ENCODE measurements at places on chromosomes 3 and 15. TPM values are rescaled to one million over a fixed set of nuclear protein-coding genes. Genes with fewer than 3 reads are reported as not detected.
A peak's percentile ranks its signal among the peaks of the same experiment; 100 is the strongest.

- DNase-seq = peak; percentile 88
Observed at GRCh38 chr15:25850154-25851111, 12.7 kb downstream of the ATP10A start.

DNA sequence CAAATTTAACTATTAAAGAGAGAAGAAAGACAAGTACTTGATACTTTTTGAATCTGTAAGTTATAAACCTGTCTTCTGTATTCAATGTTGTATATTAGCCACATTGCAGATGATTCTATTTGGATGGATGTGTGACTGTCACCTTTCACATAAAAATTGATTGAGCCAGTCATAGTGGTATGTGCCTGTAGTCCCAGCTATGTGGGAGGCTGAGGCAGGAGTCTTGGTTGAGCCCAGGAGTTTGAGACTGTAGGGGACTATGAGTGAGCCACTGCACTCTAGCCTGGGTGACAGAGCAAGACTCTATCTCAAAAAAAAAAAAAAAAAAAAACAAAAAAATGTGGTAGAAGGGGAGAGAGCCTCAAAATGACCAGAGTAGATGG, 12.3 kb downstream of the CACNA1D start:
- no peak for DNase-seq

- no peak for DNase-seq
Observed at GRCh38 chr3:53077476-53078220, 31.8 kb upstream of the SFMBT1 start.

GRCh38 chr15:89077750-89078149, 10.5 kb upstream of the ABHD2 start:
- DNase-seq = no peak

GRCh38 chr3:90128391-90128790, 1021.0 kb downstream of the EPHA3 start:
- DNase-seq = no peak

DNA sequence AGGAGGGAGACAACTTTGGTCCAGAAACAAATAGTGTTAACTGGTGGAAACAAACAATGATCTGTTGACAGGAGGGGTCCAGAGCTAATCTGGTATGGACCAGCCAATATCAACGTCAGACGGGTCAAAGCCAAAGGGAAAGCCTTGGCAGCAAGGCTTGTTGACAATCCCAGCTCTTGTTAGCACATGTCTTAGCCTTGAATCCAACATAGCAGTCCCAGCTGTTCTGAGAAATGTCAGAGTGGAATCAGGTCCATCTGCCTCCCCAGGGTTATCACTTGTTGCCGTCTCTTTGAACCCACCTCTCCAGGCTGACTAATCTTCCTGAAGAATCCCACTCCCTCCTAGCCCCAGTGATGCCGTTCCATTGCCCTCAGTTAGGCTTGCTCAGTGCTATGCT, 404.6 kb upstream of the MCTP2 start:
- DNase-seq = no peak

GRCh38 chr15:38699633-38700230, 135.1 kb upstream of the RASGRP1 start:
- DNase-seq = peak; percentile 53

DNA sequence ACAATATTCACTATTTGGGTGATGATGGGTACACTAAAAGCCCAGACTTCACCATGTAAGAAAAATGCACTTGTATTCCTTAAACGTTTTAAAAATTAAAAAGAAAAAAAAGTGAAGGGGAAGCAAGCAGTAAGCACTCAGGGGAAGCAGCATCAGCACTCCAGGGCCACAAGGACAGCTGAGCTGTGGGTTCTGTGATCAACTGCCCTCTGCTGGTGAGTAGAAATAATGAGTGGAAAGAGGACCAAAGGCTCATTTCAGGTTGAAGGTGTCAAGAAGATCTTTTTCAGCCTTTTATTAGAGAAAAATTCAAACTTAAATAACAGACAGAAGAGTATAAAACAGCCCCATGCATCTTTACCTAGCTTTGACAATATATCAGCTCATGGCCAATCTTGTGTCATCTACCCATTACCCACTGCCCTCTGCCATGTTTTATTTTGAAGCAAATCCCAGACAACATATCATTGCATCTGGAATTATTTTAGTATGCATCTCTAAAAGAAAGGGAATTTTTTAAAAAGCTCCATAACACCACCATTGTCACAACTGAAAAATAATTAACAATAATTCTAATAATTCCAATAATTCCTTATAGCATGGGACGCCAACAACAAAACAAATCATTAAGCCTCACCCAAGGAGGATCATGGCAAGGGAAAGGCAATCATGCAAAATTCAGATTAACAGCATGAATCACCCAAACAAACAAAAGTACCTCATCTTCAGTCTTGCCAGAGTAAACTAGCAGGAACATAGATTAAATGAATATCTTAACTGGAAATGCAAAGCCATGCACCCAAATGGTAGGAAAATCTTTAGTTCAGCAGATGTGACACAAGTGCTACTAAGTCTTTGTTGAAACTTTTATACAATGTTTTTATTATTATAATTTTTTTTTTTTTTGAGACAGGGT, 42.5 kb downstream of the TAMM41 start:
- DNase-seq = peak; percentile 53

DNA sequence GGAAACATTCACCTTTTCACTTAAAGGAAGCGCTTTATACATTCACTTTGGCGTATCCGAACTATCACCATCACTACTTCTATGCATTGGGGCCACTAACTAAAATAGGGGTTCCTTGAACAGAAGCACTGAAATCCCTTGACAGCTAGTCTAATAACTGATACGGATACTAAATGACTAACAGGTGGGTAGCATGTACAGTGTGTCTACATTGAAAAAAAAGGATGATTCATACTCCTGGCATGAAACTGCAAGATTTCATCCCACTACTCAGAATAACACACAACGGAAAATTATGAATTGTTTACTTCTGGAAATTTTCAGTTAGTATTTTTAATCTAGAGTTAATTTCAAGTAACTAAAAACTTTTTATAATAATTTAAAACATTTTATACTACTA, 96.7 kb downstream of the SMARCC1 start:
- DNase-seq = no peak

DNA sequence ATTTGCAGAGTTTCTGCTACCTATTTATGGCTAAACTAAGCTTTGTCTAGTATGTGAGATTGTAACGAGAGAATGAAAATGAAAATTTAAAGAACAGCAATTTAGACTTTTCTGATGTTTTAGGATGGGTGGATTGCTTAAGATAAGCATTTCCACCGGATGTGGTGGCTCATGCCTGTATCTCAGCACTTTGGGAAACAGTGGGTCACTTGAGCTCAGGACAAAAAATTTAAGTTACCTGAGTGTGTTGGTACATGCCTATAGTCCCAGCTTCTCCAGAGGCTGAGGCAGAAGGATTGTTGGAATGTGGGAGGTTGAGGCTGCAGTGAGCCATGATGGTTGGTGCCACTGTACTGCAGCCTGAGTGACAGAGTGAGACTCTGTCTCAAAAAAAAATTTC, 3.3 kb downstream of the PPP4R2 start:
- DNase-seq = no peak

- no peak for DNase-seq
Observed at GRCh38 chr15:74392451-74392830, 25.0 kb upstream of the CYP11A1 start.

- DNase-seq = no peak
Observed at GRCh38 chr3:151276038-151276686, 2.2 kb downstream of the P2RY14 start.

GRCh38 chr15:47856071-47856470, 138.8 kb downstream of the SEMA6D start:
- no peak for DNase-seq

GRCh38 chr3:146817704-146818103, 212.6 kb upstream of the PLSCR5 start:
- DNase-seq = no peak

- DNase-seq = no peak
Observed at GRCh38 chr3:183031826-183032225, 51.5 kb upstream of the DCUN1D1 start.

DNA sequence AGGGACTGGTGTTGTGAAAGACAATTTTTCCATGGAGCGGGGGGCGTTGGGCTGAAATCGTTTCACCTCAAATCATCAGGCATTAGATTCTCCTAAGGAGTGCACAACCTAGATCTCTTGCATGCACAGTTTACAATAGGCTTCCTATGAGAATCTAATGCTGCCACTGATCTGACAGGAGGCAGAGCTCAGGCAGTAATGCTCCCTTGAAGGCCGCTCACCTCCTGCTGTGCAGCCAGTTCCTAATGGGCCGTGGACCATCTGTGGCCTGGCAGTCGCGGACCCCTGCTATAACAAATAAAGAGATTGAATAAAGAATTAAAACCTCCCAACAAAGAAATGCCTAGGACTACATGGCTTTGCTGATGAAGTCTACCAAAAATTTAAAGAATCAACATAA, 25.3 kb upstream of the ANKRD28 start:
- DNase-seq = no peak

DNA sequence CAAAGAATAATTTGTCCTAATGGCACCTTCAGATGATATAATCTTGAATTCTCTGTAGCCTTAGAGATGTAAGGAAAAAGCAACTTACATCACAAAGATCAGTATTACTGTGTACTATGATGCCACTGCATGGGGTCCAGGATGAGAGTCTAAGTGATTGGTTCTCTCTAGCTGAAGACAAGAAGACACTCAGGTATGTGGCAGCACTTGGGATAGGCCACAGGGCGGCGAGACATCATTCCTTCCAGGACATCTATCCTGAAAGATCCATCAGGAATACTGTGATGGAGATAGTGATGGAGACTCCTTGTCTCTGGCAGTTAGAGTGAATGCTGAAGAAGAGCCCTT, 2.5 kb downstream of the CD200 start:
- DNase-seq = no peak

GRCh38 chr3:169179722-169180121, 483.8 kb downstream of the MECOM start:
- DNase-seq = no peak

GRCh38 chr3:126900859-126901540, 81.9 kb upstream of the PLXNA1 start:
- no peak for DNase-seq

DNA sequence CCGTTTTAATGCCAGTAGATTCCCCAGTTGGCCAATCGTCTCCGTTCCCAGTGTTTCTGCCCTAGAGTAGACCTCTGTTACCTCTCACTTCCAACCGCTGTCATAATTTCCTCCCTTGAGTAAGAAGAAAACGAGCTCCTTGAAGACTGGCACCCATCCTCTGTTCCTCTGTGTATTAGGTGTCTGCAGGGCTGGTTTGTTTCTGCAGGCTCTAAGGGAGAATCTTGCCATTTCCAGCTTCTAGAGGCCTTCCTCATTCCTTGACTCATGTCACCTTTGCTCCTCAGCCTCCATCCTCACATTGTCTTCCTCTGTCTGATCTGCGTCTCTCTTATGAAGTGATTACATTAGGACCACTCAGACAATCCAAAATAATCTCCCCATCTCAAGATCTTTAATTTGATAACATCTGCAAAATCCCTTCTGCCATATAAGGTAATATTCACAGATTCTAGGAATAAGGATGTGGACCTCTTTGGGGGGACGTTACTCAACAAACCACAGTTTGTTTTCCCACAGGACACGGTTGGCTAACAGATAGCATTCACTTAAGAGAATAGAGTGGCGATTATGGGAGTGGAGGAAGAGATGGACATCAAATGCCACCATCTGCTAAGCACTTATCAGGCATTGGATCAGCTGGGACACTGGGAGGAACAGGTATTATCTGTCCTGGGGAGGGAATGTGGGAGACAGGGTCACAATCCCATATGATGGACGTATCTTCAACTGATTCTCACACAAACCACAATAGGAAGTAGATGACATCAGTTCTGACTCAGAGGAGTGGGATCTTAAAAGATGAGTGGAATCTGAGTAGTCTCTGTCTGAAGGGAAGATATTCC, 17.1 kb downstream of the ARHGAP31 start:
- no peak for DNase-seq

DNA sequence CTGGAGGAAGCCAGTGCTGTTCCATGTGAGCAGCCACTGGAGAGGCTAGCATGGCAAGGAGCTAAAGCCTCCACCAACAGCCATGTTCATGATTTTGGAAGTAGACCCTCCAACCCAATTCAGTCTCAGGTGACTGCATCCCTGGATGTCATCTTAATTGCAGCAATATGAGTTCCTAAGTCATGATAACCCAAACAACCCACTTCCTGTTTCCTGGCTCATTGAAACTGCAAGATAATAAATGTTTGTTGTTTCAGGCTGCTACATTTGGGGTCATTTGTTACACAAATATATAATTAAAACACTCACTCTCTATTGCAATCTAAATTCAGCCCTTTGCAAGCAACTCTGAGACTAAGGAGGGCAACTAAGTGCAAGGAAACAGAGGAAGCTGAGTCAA, 62.4 kb upstream of the SLC24A5 start:
- DNase-seq = no peak

ARL14 gene
- total RNA-seq = not detected

ARHGEF26 gene
- total RNA-seq = 50.9 TPM

HYAL1 gene
- total RNA-seq = 58.2 TPM

SEMA7A gene
- total RNA-seq = 4.6 TPM

SLC2A2 gene
- not detected for total RNA-seq

SUSD5 gene
- total RNA-seq = 1.9 TPM

TMEM45A gene
- 17.2 TPM for total RNA-seq

LIPC gene
- 1.0 TPM for total RNA-seq

UPK1B gene
- total RNA-seq = not detected

C3orf70 gene
- 3.2 TPM for total RNA-seq

UBE2E2 gene
- total RNA-seq = 50.8 TPM

WNT5A gene
- total RNA-seq = 27.2 TPM
